ENCODE measurements at places on chromosomes 3 and 15. TPM values are rescaled to one million over a fixed set of nuclear protein-coding genes. Genes with fewer than 3 reads are reported as not detected.
A peak's percentile ranks its signal among the peaks of the same experiment; 100 is the strongest.

DNA sequence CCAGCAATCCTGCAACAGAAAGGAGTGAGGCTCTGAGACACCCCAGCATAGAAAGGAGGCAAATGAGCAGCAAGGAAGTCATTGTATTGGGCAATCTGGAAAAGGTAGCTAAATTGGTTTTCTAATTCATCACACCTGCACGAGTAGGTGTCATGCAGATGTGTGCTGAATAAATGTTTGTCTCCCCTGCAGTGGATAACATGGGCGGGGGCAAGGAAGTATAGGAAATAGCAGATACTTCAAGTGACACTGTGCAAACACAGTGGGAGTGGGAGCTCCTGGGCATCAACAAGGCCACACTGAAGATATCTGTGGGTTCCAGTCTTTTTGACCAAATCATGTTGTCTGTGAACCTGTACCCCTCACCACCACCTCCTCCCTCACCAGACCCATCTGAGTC, 14.4 kb upstream of the HTR3E start:
- DNase-seq: no peak

DNA sequence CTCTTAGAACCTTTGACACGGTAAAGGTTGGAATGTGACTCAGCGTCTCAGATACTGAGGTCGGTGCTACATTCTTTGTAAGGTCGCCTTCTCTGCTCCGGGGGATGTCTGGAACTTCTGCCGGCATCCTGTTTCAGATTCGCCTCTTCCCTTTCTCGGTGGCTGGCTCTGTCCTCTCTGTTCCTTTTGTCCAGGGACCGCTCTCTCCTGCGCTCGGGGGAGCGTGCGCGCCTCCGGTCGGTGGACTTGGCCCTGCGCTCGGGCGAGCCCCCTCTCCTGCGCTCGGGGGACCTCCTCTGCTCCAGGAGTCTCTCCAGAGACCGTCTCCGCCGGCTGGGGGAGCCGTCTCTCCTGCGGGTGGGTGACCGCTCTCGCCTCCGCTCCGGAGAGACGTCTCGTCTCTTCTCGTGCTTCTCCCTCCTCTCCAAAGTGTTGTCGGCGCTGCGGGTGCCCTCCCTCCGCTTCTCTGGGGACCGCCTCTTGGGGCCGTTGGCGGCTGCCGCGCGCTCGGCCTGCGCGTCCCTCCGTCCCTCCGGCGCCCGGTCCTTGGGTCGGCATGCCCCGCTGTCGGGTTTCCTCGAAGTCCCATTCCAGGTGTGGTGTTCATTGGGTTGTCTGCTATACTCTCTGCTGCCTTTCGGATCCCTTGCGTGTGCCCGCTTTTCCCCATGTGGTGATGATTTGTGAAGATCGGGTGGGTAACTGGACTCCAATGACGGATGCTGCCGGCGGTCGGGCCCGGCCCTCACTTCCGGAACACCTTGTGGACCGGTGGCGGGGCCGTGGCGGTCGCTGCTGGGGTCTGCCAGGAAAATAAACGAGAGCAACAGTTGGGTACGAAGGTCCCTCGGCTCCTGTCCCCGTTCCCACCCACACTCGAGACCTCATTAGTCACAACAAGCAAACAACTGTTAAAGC, 668.8 kb upstream of the ADAMTS9 start:
- DNase-seq: no peak

DNA sequence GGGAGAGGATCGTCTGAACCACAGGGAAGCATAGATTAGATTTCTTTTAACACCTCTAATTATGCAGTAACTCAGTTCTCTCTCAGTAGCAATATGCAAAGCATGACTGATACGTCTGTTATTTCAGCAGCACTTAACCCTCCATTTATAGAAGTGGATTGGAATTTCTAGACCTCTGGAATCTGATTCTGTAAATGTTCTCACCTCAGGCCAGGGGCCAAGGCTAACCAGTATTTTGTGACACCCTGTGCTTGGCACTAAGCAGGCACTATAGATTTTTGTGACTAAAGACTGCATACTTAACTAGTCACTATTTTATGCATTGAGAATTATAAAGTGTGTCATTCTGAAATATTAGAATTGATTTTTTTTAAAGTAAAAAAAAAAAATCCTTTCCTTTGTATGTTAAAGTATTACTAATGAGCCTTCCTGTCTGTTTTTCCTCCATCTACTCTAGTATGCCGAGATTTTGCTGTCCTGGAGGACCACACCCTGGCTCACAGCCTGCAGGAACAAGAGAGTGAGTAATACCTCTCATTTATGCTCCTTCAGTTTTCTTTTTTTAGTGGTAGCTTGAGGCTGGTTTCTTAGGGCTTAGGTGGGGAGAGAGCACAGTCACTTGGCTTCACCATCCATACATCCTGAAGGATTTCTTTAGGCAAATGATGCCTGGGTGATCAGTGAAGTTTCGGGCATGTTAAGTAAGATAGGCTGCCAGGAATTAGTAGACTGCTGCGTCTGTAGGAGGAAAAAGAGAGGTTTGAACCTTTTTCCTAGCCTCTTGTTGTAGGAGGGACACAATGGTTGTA, 26.5 kb upstream of the UTS2B start:
- peak; percentile 80 for DNase-seq

DNA sequence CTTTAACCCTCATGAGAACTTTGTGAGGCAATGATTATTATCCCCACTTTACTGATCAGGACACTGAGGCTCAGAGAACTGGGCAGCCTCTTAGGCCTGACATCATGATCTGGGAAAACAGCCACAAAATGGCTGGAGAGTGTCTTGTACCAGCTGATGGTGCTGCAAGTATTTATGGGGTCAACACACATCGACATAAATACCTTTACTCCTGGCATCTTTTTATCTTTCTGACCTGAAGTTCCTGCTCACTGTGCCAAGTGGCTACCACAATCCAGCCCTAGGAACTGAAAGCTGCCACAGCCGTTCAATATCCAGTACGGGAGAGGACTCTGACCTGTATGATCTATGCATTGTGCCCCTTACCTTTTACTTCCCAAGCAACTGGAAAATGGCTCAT, 29.2 kb upstream of the MUC13 start:
- no peak for DNase-seq

- no peak for DNase-seq
Observed at GRCh38 chr15:79084308-79084968, 6.1 kb downstream of the RASGRF1 start.

DNA sequence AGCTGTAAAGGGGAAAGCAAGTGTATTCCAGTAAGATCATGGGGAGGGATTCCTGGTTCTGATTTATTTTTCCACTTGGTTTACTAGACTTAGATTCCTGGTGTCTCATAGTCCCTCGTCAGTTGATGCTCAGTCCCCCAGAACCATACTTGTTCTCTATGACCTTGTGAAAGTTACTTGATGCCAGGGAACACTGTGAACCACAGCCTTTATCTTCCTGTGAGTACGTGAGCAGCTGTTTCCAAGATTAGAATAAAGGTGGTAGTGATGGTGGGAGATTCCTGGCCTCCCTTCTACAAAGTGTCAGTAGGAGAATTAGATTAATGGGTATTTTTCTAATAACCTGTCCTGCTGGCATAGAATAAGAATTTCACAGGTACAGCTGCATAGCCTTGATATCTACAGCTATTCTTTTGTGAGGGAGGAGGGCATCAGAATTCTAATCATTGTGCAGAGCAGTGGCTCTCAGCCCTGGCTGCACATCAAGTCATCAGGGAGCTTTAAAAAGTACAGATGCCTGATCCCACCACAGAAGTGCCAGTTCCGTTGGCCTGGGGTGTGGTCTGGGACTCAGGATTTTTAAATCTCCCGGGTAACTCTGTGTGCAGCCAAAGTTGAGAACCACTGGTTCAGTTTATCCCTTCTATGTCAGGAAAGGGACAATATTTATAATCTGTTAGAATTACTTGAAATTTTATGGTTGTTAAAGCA, 20.0 kb downstream of the GPD1L start:
- no peak for DNase-seq

GRCh38 chr3:28575100-28575745, 226.6 kb upstream of the AZI2 start:
- DNase-seq: peak; percentile 82

The SPATA12 gene
- not detected for total RNA-seq

The CHRNA7 gene
- total RNA-seq: 3.0 TPM

DNA sequence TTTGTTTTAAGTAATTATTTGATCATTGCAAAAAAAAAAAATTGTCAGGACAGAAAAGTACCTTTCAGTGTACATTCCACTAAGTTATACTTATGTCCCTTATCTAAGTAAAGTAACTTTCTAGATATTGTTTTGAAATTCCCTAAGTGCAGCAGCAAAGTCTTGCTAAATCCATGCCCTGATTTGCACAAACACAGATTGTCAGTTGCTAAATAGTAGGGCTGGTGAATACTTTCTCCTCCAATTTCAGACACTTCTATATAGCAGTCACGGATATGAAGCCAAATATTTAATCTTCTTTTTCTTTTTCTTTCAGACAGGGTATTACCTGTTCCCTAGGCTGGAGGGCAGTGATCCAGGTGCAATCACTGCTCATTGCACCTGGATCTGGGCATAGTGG, 12.9 kb downstream of the LRRC2 start:
- DNase-seq: no peak

GRCh38 chr15:60699845-60700244, 220.9 kb upstream of the ICE2 start:
- no peak for DNase-seq

DNA sequence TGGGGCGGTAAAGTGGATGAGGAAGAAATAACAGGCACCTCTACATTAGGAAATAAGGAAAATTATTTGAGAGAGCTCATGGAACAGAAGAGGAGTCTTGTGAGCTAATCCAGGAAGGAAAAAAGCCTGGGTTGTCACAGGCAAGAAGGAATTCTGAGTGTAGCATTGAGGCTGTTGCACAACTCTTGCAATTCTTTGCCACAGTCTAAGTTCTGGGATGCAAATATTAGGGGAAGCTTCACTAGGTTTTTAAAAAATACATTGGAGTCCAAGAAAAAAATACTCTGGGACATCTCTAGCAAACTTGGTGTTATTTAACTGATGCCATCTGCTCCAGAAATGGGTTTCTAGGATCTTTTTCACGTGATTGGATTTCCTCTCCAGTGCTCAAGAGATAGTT, 122.3 kb downstream of the SPATA16 start:
- DNase-seq: no peak

DNA sequence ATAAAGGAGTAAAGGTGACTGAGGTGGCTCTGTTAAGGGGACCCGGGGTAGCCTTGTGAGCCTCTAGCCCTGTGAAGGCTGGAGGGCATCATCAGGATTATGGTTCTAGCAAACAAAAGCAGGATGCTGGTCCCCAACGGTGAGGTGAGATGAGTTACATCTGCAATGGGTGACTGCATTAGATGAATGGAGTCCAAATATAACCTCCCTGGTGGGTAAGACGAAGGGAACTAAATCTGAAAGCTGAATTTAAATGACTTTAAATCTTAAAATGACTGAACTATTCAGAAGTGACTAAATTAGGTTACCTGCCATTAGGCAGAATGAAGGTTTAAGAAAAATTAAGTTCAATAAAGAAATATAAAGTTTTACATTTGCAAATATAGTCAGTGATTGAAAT, 4.6 kb upstream of the HLTF start:
- no peak for DNase-seq

DNA sequence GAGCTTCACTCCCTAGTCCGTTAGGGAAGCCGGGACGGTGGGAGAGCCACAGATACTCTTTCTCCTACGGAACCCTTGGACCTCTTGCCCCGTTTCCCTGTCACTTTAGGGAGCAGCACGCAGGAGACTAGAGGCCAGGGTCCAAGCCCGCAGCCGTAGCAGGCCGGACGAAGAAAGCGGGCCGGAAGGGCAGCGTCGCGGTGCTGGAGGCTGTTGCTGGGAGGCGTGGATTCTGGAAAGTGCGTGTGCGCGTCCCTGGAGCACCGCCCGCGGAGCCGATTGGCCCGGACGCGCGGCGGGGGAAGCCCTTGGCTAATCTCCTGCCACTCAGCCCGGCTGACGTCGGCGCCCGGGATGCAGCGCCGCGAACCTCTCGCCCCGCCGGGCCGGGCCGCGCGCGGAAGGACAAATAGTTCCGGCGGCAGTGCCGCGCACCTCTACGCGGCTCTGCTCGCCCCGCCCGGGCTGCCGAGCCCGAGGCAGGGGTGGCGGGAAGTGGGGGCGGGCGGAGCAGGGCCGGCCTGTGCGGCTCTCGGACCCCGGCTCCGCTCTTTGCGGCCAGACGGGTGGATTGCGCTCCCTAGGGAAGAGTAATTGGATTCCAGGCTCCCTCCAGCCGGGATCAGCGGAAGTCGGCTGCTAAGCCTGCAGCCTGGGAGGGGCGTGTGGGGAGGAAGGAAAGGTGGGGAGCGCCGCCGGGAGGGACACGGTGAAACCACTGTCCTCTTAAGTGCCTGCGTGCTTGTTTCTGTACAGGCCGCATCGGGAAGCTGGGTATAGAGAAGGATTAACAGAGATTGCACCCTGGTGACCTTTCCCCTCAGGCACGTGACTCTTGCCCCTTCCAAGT, 31.3 kb upstream of the TCF12 start:
- DNase-seq: peak; percentile 98

DNA sequence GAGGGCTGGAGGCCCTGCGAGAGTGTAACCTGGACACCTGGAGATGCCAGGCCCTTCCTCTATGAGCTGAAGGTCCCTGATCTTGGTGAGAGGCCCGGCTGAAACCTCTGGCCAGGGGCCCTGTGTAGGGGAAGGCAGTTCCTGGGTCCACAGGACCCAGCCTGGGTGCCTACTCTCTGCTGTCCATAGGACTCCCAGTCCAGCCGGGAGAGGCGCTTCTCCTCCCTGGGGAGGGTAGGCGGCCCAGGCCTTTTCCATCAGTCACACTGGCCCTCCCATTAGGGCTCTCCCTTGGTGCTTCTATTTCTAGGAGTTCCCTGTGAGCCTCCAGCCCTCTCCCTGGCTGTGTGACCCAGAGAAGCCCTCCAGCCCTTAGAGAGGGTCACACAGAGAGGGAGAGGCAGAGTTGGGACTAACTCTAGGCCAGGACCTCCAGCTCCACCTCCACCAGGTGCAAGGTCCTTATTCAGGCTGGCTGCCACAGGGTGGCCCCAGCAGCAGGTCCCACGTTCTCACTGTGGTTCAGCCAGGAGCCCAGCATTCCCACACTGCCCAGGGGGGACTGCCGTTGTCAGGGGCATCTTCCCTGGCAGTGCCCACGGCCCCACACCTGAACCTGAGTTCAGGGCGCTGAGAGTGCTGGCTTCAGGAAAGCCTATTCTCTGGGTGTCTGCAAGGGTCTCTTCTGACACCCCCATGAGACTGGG, 146.8 kb downstream of the SMAD6 start:
- peak; percentile 72 for DNase-seq

The SOX14 gene
- total RNA-seq: not detected

DNA sequence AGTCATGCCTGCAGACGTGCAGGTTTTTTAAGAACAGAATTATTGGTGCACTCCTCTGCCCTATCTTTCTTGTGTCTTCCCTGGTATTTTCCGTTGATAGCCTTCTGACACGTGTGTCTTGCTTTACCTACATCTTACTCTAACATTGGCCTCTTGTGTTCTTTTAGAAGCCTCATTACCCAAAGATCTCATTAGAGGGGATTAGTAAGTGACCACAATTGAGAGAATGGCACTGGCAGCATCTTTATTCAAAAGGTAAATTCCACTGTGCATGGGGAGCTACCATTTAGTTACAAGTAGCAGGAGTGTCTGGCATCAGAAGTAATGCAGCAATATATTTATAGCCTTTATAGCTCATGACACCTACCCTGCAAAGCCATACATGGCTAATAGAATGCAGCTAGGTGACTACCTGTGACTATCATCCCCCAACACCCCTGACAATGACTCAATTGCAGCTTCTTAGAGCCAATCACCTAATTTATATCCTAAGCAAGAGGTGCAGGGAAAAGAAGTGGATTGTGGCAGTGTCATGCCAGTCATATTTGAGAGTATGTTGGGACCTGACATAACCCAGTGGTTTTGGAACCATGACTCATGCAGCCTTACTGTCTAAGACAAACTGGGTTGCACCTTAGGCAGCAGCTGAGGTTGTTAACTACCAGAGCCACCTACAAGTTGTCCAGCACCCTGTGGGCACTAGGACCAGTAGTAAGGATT, 164.8 kb downstream of the GRM7 start:
- DNase-seq: no peak
